CD4-positive, CD25-positive, alpha-beta regulatory T cell (primary cell): ENCODE measurements at places on chromosomes 3 and 15.

GRCh38 chr15:34768530-34768929 lies 13.7 kb upstream of the GJD2 start:
- no peak for DNase-seq

DNA sequence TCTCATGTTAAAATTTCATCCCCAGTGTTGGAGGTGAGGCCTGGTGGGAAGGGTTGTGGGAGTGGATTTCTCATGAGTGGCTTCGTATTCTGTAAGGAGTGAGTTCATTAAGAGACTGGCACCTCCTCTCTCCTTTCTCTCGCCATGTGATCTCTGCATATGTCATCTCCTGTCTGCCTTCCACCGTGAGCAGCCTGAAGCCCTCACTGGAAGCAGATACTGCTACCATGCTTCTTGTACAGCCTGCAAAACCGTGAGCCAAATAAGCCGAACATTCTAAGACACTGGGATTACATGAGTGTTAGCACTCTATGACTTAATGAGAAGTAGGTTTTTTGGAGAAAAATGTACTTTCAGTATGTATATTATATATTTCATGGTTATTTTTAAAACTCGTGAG lies 6.8 kb upstream of the GABPB1 start:
- no peak for DNase-seq

GRCh38 chr3:37605572-37606153 lies 256.0 kb upstream of the CTDSPL start:
- no peak for DNase-seq

- no peak for DNase-seq
Observed at GRCh38 chr3:154112146-154112852, 8.9 kb upstream of the ARHGEF26 start.

- no peak for DNase-seq
Observed at GRCh38 chr3:43015572-43015971, 36.5 kb downstream of the GASK1A start.

DNA sequence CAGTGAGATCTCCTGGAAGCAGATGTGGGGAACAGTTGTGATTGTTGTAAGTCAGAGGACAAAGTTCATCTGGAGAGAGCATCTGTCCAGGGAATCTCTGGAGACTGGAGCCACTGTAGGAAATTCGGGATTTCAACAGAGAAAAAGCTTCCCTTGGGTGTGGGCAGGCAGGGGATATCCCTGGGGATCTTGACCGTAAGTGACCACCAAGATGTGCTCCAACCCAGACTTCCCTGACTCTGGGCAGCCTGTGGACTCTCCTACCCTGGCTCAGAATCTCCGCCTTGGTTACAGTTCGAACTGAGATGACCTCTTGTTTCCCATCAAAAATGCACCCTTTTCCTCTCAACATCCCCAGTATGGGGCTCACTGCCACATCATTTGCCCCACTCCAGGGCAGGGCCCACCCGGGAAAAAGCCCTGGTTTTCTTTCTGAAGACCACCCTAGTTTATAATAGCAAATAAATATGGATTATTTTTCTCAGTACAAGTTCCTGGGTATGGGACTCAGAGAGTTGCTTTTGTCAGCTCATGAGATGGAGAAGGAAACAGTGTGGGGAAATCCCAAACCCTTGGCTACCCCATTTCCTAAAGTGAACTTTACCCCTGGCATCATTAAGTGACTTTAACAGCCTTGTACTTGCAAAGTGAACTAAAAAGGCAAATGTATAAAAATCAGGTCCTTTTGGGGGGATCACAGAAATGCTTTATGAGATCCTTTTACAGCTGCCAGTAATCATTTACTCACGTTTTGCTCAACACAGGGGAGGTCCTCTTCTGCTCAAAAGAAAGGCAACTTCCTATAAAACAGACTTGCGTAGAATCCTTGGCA lies 89.9 kb downstream of the CCNL1 start:
- DNase-seq, result no peak

GRCh38 chr3:169117264-169117663 lies 546.2 kb downstream of the MECOM start:
- DNase-seq, result no peak

GRCh38 chr15:81072551-81072950 lies 61.5 kb upstream of the CFAP161 start:
- DNase-seq, result no peak

DNA sequence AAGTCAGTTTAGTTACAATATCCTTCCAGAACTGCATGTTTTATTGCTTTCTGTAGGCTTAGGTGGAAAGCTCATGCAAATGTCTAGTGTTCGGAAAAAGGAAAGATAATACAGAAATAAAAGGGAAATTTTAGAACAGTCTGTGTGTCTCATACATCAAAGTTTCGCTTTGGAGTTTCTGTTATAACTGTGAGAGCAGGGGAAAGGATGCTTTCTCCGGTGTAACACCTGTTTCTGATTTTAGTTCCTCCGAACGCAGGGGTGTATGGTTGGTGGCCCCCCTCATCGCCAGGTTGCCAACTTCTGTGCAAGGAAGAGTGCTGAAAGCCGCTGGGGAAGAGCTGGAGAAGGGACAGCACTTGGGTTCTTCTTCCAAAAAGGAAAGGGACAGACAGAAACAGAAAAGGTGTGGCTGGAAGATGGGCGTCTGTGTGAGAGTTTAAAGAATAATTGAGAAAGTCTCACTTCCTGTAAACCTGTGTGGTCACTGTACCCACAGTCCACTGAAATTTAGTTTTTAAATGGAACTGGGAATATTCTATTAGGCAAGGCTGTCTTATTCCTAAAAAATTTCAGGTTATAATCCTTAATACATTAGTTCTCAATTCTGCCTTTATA lies 6.7 kb downstream of the P2RY12 start:
- no peak for DNase-seq

GRCh38 chr15:77944002-77944867 lies 133.3 kb downstream of the TBC1D2B start:
- no peak for DNase-seq

GRCh38 chr3:194482196-194482593 lies 4.6 kb downstream of the ATP13A3 start:
- DNase-seq, result no peak

DNA sequence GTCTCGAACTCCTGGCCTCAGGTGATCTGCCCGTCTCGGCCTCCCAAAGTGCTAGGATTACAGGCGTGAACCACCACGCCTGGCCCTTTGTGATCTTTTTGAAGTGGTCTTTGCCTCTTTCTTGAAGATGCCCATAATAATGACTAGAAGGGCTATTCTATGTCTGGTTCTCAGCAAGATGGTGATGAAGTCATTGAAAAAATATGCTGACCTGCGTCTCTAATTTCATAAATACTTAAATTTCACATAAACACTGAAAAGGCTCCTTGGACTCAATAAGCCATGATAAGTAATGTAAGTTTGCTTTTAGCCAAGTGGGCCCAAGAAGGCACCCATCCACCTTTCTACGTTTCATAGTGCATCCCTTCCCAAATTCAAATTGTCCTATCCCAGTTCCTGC lies 775 bp upstream of the MAPK6 start:
- DNase-seq, result no peak

DNA sequence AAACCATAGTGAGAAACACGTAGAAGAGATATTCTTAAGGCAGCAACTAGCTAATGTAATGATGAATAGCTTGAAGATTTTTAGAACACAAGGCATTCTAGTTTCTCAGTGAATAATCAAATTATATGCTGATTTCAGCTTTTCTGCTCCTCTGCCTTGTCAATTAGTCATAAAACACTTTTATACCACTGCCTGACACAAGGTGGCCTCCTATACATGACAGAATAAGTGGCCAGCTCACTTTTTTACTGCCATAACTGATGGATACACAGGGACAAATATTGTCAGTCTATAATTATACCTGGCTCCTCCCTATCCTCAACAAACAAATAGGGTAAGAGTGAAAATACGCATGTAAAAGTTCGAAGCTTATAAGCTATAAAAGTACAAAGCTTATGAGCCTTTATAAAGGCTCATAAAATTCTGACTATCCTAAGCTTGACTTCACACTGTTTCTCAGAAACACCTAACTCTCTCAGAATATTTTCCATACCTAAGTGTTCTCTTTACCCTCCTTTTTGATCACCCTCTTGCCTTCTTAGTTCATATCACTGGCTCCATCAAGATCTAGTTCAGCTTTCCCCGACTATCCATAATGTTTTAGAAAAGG lies 81.6 kb downstream of the HERC1 start:
- peak; percentile 73 for DNase-seq
